H1 (cell line): ENCODE measurements at places on chromosomes 12 and 14. TPM values are rescaled to one million over a fixed set of nuclear protein-coding genes. Genes with fewer than 3 reads are reported as not detected.

DNA sequence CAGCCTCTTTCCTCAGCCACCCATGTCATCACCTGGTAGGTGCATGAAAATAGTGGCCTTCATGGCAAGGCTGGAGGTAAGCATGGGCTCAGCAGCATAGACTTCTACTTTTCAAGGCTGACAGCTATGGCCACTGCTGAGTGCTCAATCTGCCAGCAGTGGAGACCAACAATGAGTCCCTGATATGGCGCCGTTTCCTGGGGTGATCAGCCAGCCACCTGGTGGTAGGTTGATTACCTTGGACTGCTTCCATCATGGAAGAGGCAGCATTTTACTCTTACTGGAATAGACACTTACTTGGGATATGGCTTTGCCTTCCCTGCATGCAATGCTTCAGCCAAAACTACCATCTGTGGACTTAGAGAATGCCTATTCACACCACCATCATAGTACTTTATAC lies 39.5 kb upstream of the USP44 start:
- H3K4me1 ChIP-seq: no peaks in the 10 kb centered on the region
- H3K36me3 ChIP-seq: no peaks in the 10 kb centered on the region
- H3K27me3 ChIP-seq: no peaks in the 10 kb centered on the region
- no peak overlapping the region for H3K27ac ChIP-seq
- no peak for DNase-seq

DNA sequence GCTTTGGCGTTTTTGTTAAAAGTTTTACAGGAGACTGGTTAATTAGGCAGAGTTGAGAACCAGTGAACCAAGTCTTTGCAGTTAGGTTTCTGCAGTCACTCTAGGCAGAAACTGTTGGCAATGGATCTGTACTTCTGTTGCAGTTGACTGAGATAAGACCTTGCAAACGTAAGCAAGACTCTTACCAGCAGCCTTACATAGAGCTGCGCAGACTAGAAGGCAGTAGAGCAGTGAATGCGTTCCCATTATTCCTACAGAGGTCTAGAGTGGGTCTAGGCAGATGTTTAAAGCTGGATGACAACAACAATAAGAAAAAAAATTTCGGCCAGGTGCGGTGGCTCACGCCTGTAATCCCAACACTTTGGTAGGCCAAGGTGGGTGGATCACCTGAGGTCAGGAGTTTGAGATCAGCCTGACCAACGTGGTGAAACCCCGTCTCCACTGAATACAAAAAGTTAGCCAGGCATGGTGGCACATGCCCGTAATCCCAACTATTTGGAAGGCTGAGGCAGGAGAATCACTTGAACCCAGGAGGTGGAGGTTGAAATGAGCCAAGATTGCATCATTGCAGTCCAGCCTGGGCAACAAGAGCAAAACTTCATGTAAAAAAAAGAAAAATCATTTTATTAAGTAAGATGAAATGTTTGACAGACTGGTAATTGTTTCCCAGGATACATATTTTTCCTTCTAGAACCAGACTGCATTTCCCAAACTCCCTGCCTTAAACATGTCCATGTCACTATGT lies 12.3 kb downstream of the RNASE9 start:
- H3K27ac ChIP-seq: no peak overlapping the region
- no peak overlapping the region for H3K4me3 ChIP-seq
- H3K4me1 ChIP-seq: no peaks in the 10 kb centered on the region
- no peaks in the 10 kb centered on the region for H3K27me3 ChIP-seq

- H3K4me1 ChIP-seq: peaks cover 7% of the 10 kb centered on the region
- no peak for DNase-seq
- no peaks in the 10 kb centered on the region for H3K36me3 ChIP-seq
- H3K27ac ChIP-seq: no peak overlapping the region
- H3K27me3 ChIP-seq: peaks cover 2% of the 10 kb centered on the region; the same call in 1 of the 2 replicates
Observed at GRCh38 chr12:51922762-51923505, 15.6 kb downstream of the ACVRL1 start.

DNA sequence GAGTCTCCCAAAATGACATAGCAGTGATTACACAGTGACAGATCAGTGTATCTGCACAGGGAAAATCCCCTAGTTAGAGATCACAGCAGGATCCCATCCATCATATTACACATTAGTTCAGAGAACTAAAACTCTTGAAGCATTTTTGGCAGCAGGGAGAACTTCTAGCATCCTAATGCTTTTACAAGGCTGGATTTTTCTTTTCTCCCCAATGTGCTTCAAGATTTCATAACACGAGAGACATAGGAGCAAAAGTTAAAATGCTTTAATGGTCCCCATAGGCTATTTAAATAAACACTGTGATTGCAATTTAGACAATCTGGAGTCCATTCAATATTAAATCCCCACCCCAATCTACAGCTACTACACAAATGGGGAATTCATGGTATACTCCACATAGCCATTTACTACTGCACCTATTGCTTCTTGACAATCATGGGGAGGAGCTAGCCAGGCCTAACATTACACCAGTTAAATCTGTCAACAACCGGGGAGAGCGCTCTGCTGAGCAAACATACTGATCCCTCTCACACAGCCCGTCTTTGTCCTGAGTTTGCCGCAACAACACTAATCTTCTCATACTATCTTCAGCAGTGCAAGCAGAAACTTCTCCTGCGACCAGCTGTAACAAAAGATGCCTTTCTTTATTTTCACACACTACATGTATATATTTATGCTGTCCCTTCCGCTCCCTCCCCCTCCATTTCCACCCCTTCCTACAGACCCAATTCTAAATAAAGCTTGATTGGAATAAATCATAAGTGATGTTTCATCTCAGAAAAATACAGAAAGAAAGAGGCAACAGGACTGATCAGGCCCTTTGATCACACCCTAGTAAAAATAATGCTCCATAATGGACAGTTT lies 120.3 kb upstream of the SOX5 start:
- H3K4me3 ChIP-seq: no peak overlapping the region
- H3K36me3 ChIP-seq: no peaks in the 10 kb centered on the region
- DNase-seq: no peak
- no peaks in the 10 kb centered on the region for H3K4me1 ChIP-seq
- H3K27me3 ChIP-seq: no peaks in the 10 kb centered on the region
- H3K27ac ChIP-seq: no peak overlapping the region

DNA sequence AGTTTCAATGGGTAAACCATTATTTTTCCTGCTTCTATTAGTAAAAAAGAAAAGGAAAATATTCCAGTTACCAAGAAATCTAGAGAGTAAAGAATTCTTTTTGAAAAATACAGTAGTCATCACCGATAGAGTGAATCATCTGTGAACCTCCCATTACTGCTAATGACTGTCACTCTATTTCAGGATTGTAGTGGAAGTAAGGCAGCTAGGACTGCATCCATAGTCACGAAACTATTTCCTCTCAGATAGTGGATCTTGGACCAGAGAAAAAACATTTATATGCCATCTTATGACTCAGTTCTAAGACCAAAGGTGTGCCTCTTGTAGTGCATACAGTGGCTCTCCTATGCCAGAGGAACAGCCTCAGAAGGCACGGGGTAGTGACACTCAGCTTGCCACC lies 173.9 kb upstream of the PLEKHA5 start:
- DNase-seq: no peak
- H3K4me3 ChIP-seq: no peak overlapping the region
- 0 out of 2 replicates have a peak, but pooled peaks cover 2% of the 10 kb centered on the region for H3K4me1 ChIP-seq
- H3K27me3 ChIP-seq: no peaks in the 10 kb centered on the region
- no peaks in the 10 kb centered on the region for H3K36me3 ChIP-seq

DNA sequence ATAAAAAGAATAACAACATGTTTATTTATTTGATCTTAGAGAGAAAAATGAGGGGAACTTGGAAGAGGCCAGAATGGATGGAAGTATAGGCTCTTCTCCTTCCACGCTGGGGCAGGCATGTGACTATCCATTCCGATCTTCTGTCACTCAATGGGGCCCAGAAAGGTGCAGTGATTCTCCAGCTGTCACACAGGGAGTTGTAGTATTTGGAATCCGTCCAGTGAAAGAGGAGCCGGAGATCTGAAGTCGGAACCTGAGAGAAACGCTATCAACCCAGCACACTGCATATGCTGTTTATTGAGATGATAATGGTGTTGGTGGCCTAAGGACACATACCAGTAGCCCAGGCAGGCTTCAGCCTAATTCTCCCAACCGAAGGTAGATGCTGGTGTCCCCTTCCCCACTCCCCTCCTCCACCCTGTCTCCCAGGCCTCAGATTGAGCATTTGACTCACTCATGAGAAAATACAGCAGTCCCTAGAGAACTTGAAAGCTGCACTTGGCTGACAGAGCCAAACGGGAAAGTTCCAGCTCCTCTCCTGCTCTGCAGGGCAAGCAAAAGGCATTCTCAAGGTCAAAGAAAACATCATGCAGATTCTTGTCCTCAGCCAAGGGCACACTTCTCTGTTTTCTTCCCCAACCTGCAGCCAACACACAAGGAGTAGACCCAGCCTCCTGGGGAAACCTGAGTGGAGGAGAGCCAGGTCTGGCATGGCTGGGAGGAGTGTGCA lies 100.4 kb downstream of the IRF2BPL start:
- H3K4me3 ChIP-seq: no peak overlapping the region
- H3K27ac ChIP-seq: no peak overlapping the region
- H3K4me1 ChIP-seq: peaks cover 40% of the 10 kb centered on the region
- no peaks in the 10 kb centered on the region for H3K27me3 ChIP-seq

The CCDC184 gene
- total RNA-seq: 2.2 and 2.5 TPM in 2 replicates

The CMA1 gene
- not detected in 2 replicates for total RNA-seq
